ENCODE measurements at places on chromosomes 7 and 10. TPM values are rescaled to one million over a fixed set of nuclear protein-coding genes. Genes with fewer than 3 reads are reported as not detected.

Gene ZNF25
- total RNA-seq, result 3.5 TPM

Gene FGFR2
- not detected for total RNA-seq

DNA sequence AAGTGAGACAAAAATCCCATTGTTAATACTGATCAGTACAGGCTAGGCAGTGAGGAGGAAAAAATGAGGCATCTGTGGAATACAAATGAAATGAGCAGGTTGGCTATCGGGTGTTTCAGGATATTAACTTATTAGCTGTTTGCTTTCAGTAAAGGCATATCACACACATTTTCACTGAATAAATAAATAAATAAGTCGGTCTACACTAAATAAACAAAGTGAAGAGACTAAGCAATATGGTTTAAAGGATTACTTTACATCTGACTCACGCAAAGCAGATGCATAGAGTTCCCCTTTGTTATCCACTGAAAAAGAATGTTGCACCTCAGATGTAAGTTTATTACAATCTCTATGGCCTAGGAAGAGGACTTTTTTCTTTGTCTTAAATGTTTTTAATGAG, 6.3 kb upstream of the SEMA3A start:
- no peaks in the 10 kb centered on the region for H3K36me3 ChIP-seq
- H3K4me3 ChIP-seq, result no peak overlapping the region
- H3K27me3 ChIP-seq, result no peaks in the 10 kb centered on the region

Gene TBX20
- total RNA-seq, result 0.11 TPM

DNA sequence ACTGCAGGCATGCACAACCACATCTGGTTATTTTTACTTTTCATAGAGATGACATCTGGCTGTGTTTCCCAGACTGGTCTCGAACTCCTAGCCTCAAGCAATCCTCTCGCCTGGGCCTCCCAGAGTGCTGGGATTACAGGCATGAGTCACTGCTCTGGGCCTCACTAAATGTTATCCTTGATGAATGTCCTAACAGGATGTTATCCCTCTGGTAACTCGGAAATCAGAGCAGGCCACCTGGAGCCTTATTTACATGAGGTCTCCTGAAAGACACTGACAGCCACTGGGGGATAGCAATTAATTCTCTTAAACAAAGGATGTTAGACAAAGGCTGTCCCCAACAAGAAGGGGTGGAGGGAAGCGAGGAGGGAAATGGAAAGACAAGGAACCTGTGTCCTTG, 4.5 kb upstream of the ZNF438 start:
- H3K4me1 ChIP-seq, result peaks cover 17% of the 10 kb centered on the region
- H3K36me3 ChIP-seq, result no peaks in the 10 kb centered on the region
- H3K4me3 ChIP-seq, result no peak overlapping the region
- DNase-seq, result no peak

- H3K27me3 ChIP-seq, result no peaks in the 10 kb centered on the region
- H3K4me1 ChIP-seq, result no peaks in the 10 kb centered on the region
- H3K27ac ChIP-seq, result no peak overlapping the region
- H3K4me3 ChIP-seq, result no peak overlapping the region
- no peaks in the 10 kb centered on the region for H3K36me3 ChIP-seq
- no peak for DNase-seq
Observed at GRCh38 chr7:113890331-113891030, 28.3 kb downstream of the PPP1R3A start.

DNA sequence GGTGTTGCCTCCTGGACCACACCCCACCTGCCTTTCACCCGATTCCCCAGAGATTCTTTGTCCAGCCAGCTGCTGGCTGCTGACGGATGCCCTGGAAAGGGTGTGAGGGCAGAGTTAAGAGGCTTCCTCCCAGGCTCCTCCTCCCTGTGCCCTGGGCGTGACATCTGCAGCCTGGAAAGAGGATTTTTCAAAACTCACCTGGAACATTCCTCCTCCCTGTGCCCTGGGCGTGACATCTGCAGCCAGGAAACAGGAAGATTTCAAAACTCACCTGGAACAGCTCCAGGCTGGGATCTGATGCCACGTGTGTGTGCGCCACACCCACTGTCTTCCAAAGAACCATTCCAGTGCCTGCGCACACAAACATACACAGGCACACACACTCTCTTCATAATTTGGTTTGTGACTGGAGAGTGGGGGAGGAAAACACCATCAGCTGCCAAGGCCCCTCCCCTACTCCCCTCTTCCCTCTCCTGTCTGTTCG, 5.2 kb downstream of the MARVELD1 start:
- peaks cover 5% of the 10 kb centered on the region for H3K27me3 ChIP-seq
- no peak for DNase-seq
- H3K36me3 ChIP-seq, result peaks cover 4% of the 10 kb centered on the region
- H3K4me1 ChIP-seq, result peaks cover 6% of the 10 kb centered on the region
- no peak overlapping the region for H3K4me3 ChIP-seq
